ENCODE measurements at places on chromosomes 7 and 10. TPM values are rescaled to one million over a fixed set of nuclear protein-coding genes. Genes with fewer than 3 reads are reported as not detected.

Gene CPA4
- total RNA-seq, result 10.1 TPM

GRCh38 chr10:71394926-71395562 lies 1.7 kb upstream of the CDH23 start:
- H3K4me1 ChIP-seq, result no peaks in the 10 kb centered on the region
- H3K36me3 ChIP-seq, result no peaks in the 10 kb centered on the region
- no peak overlapping the region for H3K4me3 ChIP-seq
- peaks cover 22% of the 10 kb centered on the region for H3K27me3 ChIP-seq

- no peaks in the 10 kb centered on the region for H3K36me3 ChIP-seq
- no peak for DNase-seq
- no peaks in the 10 kb centered on the region for H3K4me1 ChIP-seq
- no peaks in the 10 kb centered on the region for H3K27me3 ChIP-seq
Measured at GRCh38 chr10:12509016-12509793, 159.9 kb downstream of the CAMK1D start.

GRCh38 chr10:130719448-130719752 lies 583.2 kb downstream of the GLRX3 start:
- no peak for DNase-seq
- H3K4me1 ChIP-seq, result no peaks in the 10 kb centered on the region
- H3K27ac ChIP-seq, result no peak overlapping the region
- H3K27me3 ChIP-seq, result no peaks in the 10 kb centered on the region

DNA sequence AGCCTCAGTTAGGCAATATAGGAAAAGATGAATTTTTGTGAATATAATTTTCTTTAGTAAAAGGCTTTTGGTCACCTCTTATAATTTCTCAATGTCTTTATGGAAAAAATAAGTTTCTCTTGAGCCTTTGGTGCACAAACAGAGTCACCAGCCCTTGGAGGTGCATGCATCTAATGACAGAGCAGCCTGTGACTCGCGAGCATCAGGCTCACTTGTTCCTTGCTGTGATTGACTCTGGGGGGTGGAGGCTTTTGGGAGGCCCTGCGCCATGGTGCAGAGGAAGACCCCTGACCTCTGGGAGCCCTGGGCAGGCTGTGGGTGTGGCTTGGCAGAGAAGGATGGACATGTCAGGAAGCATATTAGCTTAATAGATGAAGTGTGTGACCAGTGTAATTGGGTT lies 60.2 kb downstream of the FIGNL1 start:
- H3K27me3 ChIP-seq, result peaks cover 93% of the 10 kb centered on the region
- no peaks in the 10 kb centered on the region for H3K4me1 ChIP-seq
- no peak overlapping the region for H3K27ac ChIP-seq
- H3K4me3 ChIP-seq, result no peak overlapping the region

Gene ENO4
- 0.35 TPM for total RNA-seq

DNA sequence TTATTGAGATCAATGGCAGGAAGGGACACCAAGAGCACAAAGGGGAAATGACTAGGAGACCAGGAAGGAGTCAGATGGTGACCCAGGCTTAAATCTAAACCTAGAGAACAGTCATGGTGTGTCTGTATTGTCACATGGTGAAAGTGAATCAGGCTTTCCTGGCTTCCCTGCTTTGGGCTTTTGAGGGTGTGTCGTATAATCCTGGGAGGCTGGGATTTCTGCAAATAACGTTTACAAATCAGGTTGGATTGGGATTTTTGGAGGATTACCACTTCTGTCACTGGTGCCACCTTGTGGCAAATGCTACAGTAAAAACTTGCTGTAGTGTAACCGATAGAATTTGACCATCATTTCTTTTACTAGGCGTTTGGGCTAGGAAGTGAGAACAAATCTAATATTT lies 502.6 kb downstream of the NRG3 start:
- H3K4me3 ChIP-seq, result no peak overlapping the region
- no peak for DNase-seq
- no peak overlapping the region for H3K27ac ChIP-seq

- peaks cover 14% of the 10 kb centered on the region for H3K4me1 ChIP-seq
- H3K27ac ChIP-seq, result no peak overlapping the region
- DNase-seq, result peak; percentile 3
- no peaks in the 10 kb centered on the region for H3K27me3 ChIP-seq
- H3K4me3 ChIP-seq, result no peak overlapping the region
- no peaks in the 10 kb centered on the region for H3K36me3 ChIP-seq
Measured at GRCh38 chr7:92137557-92137956, 3.3 kb upstream of the CYP51A1 start.

Gene ATP6V0E2
- total RNA-seq, result 78.2 TPM

DNA sequence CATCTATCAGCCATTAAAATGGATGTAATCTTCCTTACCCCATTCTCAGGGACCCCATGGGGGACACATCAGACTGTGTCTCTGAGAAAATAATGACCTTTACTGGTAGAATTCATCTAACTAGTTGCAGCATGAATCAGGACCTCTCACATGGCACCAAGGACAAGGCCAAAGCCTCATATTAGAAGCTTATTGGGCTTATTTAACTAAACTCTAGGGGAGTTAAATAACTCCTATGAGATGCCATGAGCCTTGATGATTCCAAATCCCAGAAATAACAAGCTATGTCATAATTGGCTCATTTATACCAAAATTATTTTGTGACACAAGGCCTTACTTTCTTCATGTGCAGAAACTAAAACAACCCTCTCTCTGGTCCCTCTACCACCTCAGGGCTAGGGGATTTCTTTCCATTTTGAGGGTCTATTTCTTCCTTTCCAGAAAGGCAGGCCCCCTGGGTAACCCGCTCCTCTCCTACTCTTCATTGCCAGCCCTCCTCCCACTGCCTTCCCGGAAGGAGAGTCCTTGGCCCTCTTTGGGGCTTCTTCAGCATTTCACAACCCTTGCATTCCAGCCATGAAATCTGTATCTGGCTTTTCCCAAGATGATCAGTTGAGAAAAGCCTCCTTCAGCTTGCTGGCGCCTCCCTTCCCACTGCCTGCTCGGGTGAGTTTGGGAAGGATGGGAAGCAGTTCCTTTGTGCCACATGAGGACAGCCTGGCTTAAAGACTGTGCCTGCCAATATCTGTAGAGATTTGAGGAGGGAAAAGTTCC lies 41.8 kb upstream of the TRIM8 start:
- DNase-seq, result no peak
- H3K4me1 ChIP-seq, result peaks cover 33% of the 10 kb centered on the region
- H3K4me3 ChIP-seq, result no peak overlapping the region

Gene TNS3
- total RNA-seq, result 72.3 TPM

Gene MYL10
- total RNA-seq, result 0.69 TPM

Gene AZGP1
- not detected for total RNA-seq

Gene SLC18A3
- not detected for total RNA-seq

DNA sequence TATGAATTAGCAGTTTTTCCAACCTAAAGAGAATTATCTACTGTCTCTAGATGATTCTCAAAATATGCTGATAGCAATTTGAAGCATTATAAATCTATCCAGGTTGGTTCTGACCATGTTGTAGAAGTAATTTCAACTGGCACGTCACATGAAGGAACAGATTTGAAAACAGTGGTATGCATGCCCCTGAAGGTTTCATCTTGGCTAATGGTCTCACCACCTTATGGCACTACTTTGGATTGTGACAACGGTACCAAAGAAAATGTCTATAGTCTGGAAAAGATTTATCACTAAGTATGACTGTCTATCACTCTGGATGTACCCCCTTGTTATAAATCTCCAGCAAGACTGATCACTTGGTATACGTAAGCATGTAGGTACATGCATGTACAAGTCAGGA lies 723.1 kb upstream of the GALNT17 start:
- H3K27ac ChIP-seq, result no peak overlapping the region
- no peak for DNase-seq
- H3K27me3 ChIP-seq, result no peaks in the 10 kb centered on the region
- no peak overlapping the region for H3K4me3 ChIP-seq
- H3K4me1 ChIP-seq, result no peaks in the 10 kb centered on the region

GRCh38 chr10:7756360-7756992 lies 31.3 kb downstream of the KIN start:
- no peak overlapping the region for H3K27ac ChIP-seq
- peak; percentile 25 for DNase-seq
- no peaks in the 10 kb centered on the region for H3K4me1 ChIP-seq
- no peaks in the 10 kb centered on the region for H3K27me3 ChIP-seq
- H3K4me3 ChIP-seq, result no peak overlapping the region

GRCh38 chr10:22823109-22823508 lies 104.7 kb upstream of the ARMC3 start:
- H3K4me1 ChIP-seq, result peaks cover 50% of the 10 kb centered on the region
- no peaks in the 10 kb centered on the region for H3K36me3 ChIP-seq
- DNase-seq, result peak; percentile 90
- no peaks in the 10 kb centered on the region for H3K27me3 ChIP-seq
- H3K4me3 ChIP-seq, result no peak overlapping the region

DNA sequence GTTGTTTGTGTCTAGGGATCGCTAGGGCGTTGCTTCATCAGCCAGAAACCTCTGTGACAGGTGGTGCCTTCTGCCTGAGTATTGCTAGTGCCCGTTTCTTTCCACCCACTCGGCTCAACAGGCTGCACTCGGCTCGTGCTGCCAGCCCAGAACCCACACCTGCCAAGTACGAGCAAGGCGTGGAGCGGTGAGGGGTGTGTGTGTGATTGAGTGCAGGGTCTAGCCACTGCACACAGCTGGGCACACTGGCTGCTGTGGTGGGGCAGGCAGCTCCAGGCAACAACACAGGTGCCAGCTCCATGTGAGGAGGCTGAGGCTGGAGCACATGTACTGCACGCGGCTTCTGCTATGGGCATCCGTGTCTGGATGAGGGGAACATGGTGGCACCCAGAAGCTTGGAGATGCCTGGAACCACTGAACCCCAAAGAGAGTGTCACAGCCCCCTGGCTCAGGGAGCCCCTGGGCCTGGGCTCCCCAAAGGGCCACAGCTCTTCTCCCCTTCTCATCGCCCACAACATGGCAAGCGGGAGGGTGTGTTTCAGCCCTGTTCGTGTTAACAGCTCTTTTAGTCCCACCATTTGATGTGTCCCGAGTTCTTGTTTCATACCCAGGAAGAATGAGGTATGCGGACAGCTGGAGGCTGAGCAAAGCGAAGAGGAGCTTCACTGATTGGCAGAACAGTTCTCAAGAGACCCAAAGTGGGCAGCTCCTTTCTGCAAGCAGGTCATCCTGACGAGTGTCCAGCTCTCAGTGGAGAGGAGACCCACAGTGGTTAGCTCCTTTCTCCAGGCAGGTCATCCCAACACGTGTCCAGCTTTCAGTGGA lies 78.1 kb downstream of the HDAC9 start:
- no peaks in the 10 kb centered on the region for H3K36me3 ChIP-seq
- no peak for DNase-seq
- H3K4me1 ChIP-seq, result peaks cover 14% of the 10 kb centered on the region
- no peaks in the 10 kb centered on the region for H3K27me3 ChIP-seq
- H3K4me3 ChIP-seq, result no peak overlapping the region

GRCh38 chr10:74924251-74924963 lies 98.0 kb downstream of the KAT6B start:
- no peaks in the 10 kb centered on the region for H3K27me3 ChIP-seq
- peaks cover 90% of the 10 kb centered on the region for H3K4me1 ChIP-seq
- peaks cover 10% of the 10 kb centered on the region for H3K36me3 ChIP-seq
- H3K4me3 ChIP-seq, result peak overlapping the region; percentile 49
- DNase-seq, result peak; percentile 100

Gene SKIDA1
- 0.17 TPM for total RNA-seq

DNA sequence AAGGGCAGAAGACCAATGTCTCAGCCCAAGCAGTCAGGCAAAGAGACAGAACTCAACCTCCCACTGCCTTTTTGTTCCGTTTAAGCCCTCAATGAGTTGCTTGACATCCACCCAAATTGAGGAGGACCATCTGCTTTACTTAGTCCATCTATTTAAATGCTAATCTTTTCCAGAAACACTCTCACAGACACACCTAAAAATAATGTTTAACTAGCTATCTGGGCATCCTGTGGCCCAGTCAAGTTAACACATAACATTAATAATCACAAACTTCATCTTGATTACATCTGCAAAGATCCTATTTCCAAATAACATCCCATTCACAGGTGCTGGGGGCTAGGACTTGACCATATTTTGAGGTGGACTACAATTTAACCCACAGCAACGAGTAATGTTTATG lies 115.7 kb downstream of the RAB11FIP2 start:
- H3K36me3 ChIP-seq, result no peaks in the 10 kb centered on the region
- H3K4me1 ChIP-seq, result no peaks in the 10 kb centered on the region

GRCh38 chr10:992467-992866 lies 4.2 kb downstream of the GTPBP4 start:
- no peak overlapping the region for H3K27ac ChIP-seq
- no peaks in the 10 kb centered on the region for H3K27me3 ChIP-seq
- H3K4me3 ChIP-seq, result no peak overlapping the region
- H3K4me1 ChIP-seq, result no peaks in the 10 kb centered on the region
- DNase-seq, result no peak

DNA sequence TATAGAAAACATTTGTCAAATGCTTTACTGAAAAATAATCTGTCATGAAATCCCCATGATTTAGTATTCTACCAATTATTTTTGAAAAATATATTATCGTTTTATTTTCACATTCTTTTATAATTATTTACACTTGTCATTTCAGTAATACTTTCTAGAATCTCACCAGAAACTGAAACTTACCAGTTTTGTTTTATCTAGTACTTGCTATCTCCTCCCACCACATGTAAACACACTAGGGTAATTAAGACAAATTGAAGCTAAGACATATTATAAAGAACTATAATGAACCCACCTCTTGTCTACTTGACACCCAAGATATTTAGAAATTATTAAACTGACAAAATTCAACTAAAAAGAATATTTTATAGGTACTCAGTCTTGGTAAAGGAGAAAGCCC lies 51.5 kb upstream of the GRM3 start:
- H3K27ac ChIP-seq, result no peak overlapping the region
- DNase-seq, result no peak
- H3K27me3 ChIP-seq, result peaks cover 4% of the 10 kb centered on the region
- H3K36me3 ChIP-seq, result no peaks in the 10 kb centered on the region

Gene STK32C
- 34.7 TPM for total RNA-seq

Gene BUD23
- total RNA-seq, result 138 TPM

Gene ZNF804B
- not detected for total RNA-seq

Gene TUBAL3
- total RNA-seq, result not detected

Gene OR2A5
- not detected for total RNA-seq

DNA sequence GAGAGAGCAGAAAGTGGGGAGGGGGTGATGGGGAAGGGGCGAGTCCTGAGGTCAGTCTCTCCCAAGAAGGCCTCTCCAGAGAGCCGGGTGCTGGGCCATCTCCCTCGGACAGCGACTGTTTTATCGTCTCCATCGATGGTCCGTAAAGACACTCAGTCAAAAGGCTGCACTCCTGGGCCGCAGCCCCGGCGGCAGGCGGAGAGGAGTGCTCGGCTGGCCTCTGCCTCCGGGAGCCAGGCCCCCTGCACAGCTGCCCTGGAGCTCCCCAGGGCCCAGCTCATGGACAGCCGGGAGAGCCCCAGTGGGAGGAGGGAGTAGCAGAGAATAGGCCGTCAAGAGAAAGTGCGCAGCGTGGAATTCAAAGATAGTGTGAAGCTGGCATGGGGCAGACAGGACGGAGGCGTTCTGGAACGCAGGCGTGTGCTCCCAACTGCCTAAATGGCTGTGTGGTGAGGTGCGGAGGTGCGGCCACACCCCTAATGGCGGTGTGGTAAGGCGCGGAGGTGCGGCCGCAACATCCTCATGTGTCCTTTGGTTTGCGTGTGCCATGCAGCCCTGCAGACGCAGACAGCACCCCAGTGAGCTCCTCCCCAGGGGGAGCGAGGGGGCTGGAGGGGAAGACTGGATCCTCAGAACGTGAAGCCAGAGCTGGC lies 477.5 kb upstream of the FOXK1 start:
- no peak for DNase-seq
- no peaks in the 10 kb centered on the region for H3K4me1 ChIP-seq
- H3K4me3 ChIP-seq, result no peak overlapping the region
- H3K27ac ChIP-seq, result no peak overlapping the region

- DNase-seq, result peak; percentile 80
- no peaks in the 10 kb centered on the region for H3K36me3 ChIP-seq
- H3K27ac ChIP-seq, result peak overlapping the region; percentile 73
- peak overlapping the region; percentile 41 for H3K4me3 ChIP-seq
- peaks cover 39% of the 10 kb centered on the region for H3K4me1 ChIP-seq
Measured at GRCh38 chr7:17625043-17625442, 315.3 kb downstream of the SNX13 start.

All from PC-3 (cell line).